Mesenteric fat pad (tissue), 1 donor: ENCODE measurements at places on chromosomes 16 and 17. TPM values are rescaled to one million over a fixed set of nuclear protein-coding genes. Genes with fewer than 3 reads are reported as not detected.

Gene PLEKHG4
- total RNA-seq, result 4.0 TPM

Gene USP6
- total RNA-seq, result 0.26 TPM

Gene RPH3AL
- total RNA-seq, result 31.5 TPM

- no peak for DNase-seq
These were observed 379.8 kb downstream of the UTP18 start for GRCh38 chr17:51640108-51640622.

DNA sequence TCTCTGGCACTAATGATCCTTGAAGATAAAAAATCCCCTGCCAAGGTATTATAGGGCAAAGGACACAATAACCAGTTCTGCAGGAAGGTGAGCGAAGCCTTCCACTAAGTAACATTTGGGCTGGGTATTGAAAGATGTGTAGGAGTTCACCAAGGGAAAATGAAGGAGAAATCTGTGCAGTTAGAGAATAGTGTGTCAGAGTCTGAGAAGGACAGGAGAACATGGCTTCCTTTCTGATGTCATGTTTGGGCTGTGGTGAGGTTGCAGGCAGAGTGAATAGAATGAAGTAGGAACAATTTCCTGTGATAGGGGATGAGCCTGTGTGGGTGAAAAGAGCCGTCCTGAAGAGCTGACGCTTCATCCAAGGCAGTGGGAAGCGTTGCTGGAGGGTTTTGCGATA, 24.1 kb upstream of the CIITA start:
- peak; percentile 11 for DNase-seq

- no peak for DNase-seq
These were observed 22.5 kb upstream of the SP6 start for GRCh38 chr17:47873200-47874090.

DNA sequence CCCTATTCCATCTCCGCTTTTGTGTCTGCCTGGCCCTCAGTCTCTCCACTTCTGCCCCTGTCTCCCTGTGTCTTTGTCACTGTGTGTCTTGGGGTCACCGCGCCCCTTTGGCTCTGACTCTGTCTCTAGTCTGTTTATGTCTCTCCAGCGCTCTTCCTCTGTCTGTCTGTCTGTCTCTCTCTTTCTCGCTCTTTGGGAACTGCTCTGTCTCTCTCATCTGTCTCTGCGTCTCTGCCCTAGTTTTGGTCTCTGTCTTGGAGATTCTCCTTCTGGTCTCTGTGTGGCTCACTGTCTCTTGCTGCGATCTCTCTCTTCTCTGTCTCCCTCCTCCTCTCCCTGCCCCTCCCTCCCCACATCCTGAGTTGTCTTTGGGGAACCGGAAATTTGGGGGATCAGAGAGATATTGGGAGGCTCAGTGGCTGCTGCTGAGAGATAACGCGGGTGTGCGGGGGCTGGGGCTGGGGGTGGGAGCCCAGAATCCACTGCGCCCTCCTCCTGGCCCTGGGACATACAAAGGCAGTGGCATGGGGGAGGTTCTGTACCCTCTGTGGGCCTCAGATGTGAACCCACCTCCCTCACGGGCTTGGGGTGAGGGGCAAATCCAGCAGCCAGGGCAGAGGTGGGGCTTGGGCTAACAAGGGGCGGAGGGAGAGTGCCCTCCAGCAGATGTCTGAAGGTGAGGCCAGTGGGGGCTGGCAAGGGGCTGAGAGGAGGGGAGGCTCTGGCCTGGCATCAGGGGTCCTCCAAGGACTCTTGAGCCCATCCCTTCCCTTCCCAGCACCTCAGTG, 24.4 kb downstream of the LAT start:
- DNase-seq, result no peak

DNA sequence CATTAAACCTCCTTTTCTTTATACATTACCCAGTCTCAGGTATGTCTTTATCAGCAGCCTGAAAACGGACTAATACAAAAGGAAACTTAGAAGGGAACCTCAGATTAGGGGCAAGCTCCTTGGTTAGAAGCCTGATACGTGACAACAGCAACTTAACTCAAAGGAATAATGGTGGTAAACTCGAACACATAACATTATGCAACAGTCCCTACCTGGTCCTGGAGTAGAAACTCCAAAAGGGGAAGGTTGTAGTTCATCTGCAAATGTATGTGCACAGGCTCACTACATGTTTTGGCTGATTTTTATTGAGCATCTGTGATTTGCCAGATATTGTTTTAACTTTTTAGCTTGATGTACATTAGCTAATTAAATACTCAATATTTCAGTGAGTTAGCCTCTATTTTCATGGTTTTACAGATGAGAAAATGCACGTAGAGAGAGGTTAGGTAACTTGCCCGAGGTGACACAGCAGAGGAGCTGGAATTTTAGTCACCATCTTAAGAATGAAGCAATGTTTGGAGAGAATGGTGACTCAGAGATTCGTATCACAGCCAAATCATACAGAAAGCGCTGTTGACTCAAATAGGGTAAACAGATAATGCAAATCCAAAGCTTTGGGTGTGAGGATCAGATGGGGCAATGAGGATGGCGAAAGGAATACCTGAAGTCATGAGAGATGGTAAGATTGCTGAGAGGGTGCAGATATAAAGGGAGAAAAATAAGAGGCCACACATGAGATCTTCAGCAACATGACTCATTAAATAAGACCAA, 194.9 kb upstream of the RBFOX1 start:
- DNase-seq, result no peak

- no peak for DNase-seq
These were observed 6.2 kb downstream of the SLC12A3 start for GRCh38 chr16:56871172-56871593.

DNA sequence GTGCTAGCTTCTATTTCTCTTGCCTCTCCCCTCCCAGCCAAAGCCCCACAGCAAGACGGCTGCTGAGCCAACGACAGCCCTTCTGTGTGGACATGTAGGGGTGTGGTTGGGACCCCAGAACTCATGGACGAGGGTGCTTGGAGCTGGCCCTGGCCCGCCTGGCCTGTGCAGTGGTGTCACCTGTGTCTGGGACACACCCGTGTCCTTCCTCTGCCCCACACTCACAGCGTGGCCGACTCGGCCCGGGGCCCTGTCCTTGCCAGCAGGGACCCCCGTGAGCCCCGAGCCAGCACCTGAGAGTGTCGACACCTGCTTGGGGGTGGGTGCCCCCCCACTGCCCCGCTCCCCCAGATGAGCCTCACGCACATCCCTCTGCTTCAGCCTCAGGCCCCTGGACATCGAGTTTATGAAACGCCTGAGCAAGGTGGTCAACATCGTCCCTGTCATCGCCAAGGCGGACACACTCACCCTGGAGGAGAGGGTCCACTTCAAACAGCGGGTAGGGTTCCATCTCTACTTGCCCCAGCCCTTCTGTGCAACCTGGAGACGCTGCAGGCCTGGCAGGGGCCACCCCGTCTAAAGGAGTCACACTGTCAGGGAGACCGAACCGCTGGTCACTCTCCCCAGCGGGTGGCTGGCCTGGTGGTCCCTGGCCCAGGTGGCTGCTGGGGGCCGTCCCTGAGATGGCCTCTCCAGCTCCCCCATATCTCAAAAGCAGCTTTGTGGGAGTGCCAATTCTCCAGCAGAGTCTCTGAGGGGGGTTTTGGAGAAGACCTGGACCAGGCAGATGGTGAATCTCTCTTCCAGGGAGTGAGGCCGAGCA, 349.8 kb downstream of the SEC14L1 start:
- no peak for DNase-seq

DNA sequence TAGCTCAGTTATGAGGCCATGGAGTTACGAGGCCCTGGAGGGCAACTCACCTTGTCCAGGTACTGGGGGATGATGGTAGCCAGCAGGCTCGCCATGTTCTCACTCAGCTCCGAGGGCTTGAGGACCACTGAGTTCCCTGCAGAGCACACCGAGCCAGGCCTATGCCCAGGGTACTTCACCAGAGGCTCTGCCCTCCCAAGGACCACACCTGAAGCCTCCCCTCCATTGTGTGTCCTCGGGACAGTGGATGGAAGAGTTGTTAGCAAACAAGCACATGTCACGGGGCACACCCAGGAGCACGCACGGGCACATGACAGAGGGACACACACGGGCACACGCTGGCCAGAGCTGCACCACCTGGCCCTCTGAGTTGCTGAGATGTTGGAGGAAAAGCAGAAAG, 5.6 kb downstream of the ALDH3A1 start:
- no peak for DNase-seq
